CD4-positive, CD25-positive, alpha-beta regulatory T cell (primary cell): ENCODE measurements at places on chromosomes 3 and 15. TPM values are rescaled to one million over a fixed set of nuclear protein-coding genes. Genes with fewer than 3 reads are reported as not detected.
A peak's percentile ranks its signal among the peaks of the same experiment; 100 is the strongest.

DNA sequence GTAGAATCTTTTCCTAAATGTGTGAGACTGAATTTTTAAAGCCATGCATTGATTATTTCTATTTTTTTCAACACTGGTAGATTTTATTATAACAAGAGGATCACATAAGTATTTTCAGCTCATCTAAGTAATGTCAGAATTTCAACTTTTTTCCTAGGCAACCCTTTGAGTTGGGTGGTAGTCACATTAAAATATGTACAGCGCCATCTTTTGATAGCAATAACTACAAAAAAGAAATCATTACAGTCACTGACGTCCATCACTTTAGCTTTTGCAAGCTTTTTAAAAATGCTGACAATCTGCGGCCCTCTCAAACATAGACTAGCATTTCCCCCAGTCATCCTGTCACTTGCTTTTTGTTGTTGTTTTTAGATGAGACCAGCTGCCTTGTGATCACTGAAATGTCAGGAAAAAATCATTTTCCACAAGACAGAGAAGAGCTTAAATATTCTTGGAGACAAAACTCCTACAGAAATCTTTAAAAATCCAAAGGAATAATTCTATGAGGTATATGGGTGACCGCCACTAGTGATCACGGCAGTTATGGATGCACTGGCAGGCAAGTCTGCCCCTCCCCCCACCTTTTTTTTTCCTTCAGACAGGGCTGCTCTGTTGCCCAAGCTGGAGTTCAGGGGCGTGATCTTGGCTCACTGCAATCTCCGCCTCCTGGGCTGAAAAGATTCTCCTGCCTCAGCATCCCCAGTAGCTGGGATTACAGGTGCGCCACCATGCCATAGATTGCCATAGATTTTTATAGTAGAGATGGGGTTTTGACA is 384.0 kb upstream of the KCNMB2 start:
- DNase-seq = no peak
- no peak overlapping the region for H3K4me3 ChIP-seq
- no peaks in the 10 kb centered on the region for H3K4me1 ChIP-seq
- H3K36me3 ChIP-seq = no peaks in the 10 kb centered on the region
- H3K27me3 ChIP-seq = no peaks in the 10 kb centered on the region

- H3K27me3 ChIP-seq = peaks cover 2% of the 10 kb centered on the region
- DNase-seq = no peak
- no peak overlapping the region for H3K4me3 ChIP-seq
- H3K36me3 ChIP-seq = no peaks in the 10 kb centered on the region
Observed at GRCh38 chr15:62187425-62187824, 22.3 kb upstream of the C2CD4B start.

DNA sequence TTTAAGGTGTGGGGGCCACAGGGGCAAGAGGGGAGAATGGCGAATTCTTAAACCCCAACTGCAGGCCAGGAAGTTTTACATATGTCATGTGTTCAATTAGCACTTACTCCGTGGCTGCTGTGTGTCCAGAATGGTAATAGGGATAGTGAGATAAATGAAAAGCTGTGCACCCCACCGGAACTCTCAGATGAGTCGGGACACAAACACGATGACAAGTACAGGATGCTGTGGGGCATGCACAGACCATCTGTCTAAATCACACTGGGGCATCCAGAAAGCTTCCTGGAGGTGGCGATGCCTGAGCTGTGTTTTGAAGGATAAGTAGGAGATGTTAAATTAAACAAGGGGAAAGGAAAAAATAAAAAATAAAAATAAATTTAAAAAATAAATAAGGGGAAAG is 18.3 kb upstream of the TMEM158 start:
- DNase-seq = no peak
- H3K27me3 ChIP-seq = no peaks in the 10 kb centered on the region
- H3K4me3 ChIP-seq = no peak overlapping the region
- no peaks in the 10 kb centered on the region for H3K4me1 ChIP-seq

GRCh38 chr3:50125541-50126286 is 29.4 kb upstream of the SEMA3F start:
- H3K4me3 ChIP-seq = no peak overlapping the region
- H3K27ac ChIP-seq = no peak overlapping the region
- no peak for DNase-seq
- peaks cover 5% of the 10 kb centered on the region for H3K4me1 ChIP-seq
- peaks cover 2% of the 10 kb centered on the region for H3K36me3 ChIP-seq

DNA sequence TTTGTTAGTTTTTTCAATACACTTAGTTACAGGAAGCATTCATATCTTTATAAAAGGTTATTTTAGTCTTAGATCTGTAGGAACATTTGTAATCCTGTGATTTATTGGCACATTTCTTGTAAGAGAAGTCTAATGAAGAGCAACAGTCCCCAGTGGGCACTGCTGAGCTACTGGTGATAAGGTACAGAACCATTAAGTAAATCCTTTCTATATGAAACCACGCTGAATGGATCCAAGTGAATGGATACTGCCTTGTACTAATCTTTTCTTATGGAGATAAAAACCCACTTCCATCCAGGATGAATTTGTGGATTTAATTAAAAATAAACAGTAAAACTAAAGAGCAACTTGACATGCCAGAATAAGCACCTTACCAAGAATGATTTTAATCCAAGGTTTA is 64.0 kb downstream of the SHQ1 start:
- no peak for DNase-seq
- H3K27me3 ChIP-seq = no peaks in the 10 kb centered on the region
- peaks cover 10% of the 10 kb centered on the region for H3K36me3 ChIP-seq
- no peak overlapping the region for H3K27ac ChIP-seq

DNA sequence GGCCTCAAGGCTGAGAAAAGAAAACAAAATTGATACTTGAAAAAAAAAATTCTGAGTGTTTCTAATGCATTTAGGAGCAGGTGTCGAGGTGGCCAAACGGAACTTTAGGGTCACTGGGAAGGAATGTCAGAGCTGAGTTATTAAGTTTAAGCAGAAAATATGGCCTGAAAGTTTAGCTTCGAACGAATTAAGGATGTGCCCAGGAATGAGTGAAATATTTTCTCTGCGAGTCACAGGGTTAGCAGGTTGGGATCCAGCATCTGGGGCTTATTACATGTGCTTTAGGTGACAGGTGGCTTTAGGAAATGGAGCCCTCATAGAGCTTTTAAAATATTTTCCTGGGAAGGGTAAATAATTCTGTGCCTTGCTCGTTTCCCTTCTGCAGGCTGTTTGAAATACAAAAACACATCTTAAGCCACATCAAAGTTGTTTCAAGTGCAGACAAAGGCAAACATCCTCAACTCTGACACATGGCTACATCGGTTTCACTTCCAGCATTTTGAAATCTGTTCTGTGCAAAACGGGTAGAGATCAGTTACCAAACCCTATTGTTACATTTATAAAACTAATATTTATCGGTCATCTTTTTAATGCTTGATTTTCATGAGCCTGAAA is 143.1 kb upstream of the ARRDC4 start:
- no peak overlapping the region for H3K27ac ChIP-seq
- no peak for DNase-seq
- H3K4me3 ChIP-seq = no peak overlapping the region
- no peaks in the 10 kb centered on the region for H3K27me3 ChIP-seq
- H3K4me1 ChIP-seq = no peaks in the 10 kb centered on the region

- no peak overlapping the region for H3K27ac ChIP-seq
- H3K36me3 ChIP-seq = no peaks in the 10 kb centered on the region
- no peak overlapping the region for H3K4me3 ChIP-seq
- no peaks in the 10 kb centered on the region for H3K4me1 ChIP-seq
- H3K27me3 ChIP-seq = no peaks in the 10 kb centered on the region
Observed at GRCh38 chr3:126339466-126339865, 17.7 kb downstream of the KLF15 start.

DNA sequence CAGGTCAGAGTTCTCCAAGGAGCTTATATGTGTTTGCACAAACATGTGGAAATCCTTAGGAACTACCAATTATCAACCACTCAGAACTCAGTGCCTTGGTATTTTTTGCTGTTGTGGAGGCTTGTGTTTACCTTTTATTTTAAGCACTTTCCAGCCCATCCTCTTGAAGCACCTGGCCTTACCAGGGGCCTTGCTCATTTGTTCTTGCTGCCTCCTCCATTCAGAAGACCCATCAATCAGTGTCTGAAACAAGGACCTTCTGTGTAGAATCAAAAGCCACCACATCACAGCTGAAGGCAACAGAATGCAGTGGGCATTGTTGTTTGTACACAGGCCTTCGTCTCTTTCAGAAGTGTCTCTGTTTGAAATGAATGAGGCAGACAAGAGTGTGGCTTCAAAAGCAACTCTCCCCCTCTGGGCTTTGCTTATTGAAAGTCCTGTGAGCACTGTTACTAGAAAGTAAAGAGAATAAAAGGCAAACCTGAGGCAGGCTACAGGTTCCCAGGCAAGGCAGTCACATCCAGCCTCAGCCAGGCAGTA is 24.5 kb upstream of the LIPC start:
- no peaks in the 10 kb centered on the region for H3K4me1 ChIP-seq
- no peak overlapping the region for H3K4me3 ChIP-seq
- no peaks in the 10 kb centered on the region for H3K36me3 ChIP-seq
- DNase-seq = no peak

DNA sequence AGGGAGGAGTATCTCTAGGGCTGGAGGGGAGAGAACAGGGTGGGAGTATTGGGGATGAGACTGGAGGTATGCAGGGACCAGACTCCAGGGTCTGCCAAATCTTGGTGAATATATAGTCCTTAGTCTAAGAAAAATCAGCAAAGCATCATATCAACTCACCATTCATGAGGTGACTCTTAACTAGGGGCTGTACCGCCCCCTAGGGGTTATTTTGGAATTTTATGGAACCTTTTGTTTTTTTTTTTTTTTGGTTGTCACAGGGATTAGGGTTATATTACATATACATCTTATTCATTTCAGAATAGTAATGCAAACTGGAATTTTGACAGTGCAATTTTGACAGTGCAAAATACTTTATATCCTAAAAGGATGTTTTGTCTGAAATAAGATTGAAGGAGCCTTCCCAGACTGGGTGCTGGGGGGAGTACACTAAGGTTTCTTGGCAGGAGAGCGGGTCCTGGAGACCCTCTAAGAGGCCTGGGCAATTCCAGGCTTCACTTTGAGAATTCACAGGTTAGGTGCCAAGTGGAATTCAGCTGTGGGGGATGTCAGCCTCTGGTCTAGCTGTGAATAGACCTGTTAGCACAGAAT is 7.5 kb downstream of the CMTM7 start:
- H3K4me3 ChIP-seq = peak overlapping the region; percentile 7
- H3K36me3 ChIP-seq = peaks cover 7% of the 10 kb centered on the region
- DNase-seq = peak; percentile 81
- no peaks in the 10 kb centered on the region for H3K27me3 ChIP-seq
- peak overlapping the region; percentile 60 for H3K27ac ChIP-seq

Gene LDHAL6B
- not detected for polyA plus RNA-seq

Gene STRIT1
- not detected for polyA plus RNA-seq

Gene CLDN18
- polyA plus RNA-seq = not detected
